ENCODE measurements at places on chromosomes 16 and 17. TPM values are rescaled to one million over a fixed set of nuclear protein-coding genes. Genes with fewer than 3 reads are reported as not detected.

The C16orf54 gene
- 0.44 TPM for total RNA-seq

- no peak for DNase-seq
Measured at GRCh38 chr16:30439720-30440348, 5.8 kb downstream of the SEPHS2 start.

The GPR142 gene
- total RNA-seq: not detected

GRCh38 chr16:56354746-56355145 lies 70.6 kb downstream of the AMFR start:
- peak; percentile 39 for DNase-seq

The ABCA10 gene
- total RNA-seq: 9.6 TPM

DNA sequence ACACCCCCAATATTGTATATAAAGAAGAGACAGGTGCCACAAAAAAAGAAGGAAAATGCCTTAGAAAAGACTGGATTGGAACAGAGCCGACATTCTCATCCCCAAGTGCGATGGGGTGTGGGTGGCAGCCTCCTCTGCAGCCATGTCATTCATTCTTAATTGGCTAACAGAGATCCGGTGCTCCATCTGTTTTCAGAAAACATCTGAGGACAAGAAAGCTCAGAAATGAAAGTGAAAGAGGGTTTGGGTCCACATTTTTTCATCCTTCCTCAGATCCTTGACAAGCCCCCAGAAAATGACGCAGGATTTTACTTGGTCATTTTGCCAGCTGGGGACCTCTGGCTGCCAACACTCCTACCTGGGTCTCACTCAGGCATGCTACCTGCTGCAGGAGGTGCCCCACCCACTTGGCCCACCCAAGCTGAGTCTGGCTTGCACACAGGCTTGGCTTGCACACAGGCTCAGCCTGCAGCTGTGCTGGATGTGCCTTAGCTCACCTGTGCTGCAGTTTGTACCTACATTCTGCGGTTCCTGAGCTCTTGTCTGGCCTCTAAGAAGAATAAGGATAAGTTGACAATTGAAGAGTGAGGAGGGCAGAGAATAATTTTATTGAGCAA lies 21.9 kb downstream of the KIF2B start:
- DNase-seq: no peak

The IFI35 gene
- total RNA-seq: 4.6 TPM

- DNase-seq: peak; percentile 93
Measured at GRCh38 chr16:89489040-89489897, 1.1 kb downstream of the ANKRD11 start.

The PIMREG gene
- not detected for total RNA-seq

- DNase-seq: no peak
Measured at GRCh38 chr16:86306811-86307513, 203.4 kb upstream of the FOXF1 start.

- DNase-seq: no peak
Measured at GRCh38 chr16:68183046-68183445, 52.9 kb downstream of the ESRP2 start.

- DNase-seq: no peak
Measured at GRCh38 chr17:8022360-8023003, 16.4 kb upstream of the ALOX15B start.

The PRAC1 gene
- total RNA-seq: not detected

- no peak for DNase-seq
Measured at GRCh38 chr17:56119191-56119590, 34.1 kb upstream of the ANKFN1 start.

GRCh38 chr17:45264988-45265387 lies 3.1 kb upstream of the SPATA32 start:
- DNase-seq: no peak

The NT5C3B gene
- 12.2 TPM for total RNA-seq

The CIBAR2 gene
- total RNA-seq: not detected

The CDK5R1 gene
- 1.2 TPM for total RNA-seq

- DNase-seq: no peak
Measured at GRCh38 chr16:69827524-69827923, 65.4 kb downstream of the WWP2 start.

DNA sequence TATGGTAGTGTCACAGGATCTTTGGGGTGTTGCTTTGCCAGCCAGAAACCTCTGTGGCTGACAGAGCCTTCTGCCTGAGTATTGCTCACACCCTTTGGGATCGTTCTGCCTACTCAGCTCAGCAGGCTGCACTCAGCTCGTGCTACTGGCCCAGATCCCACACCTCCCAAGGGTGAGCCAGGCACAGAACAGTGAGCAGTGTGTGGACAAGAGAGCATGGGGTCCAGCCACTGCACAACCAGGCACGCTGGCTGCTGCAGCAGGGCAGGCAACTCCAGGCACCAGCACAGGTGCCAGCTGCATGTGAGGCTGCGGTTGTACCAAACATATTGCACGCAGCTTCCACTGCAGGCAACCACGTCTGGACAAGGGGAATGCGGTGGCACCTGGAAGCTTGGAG lies 84.9 kb downstream of the CYB561 start:
- no peak for DNase-seq

GRCh38 chr16:56222474-56222997 lies 31.2 kb downstream of the GNAO1 start:
- DNase-seq: no peak

DNA sequence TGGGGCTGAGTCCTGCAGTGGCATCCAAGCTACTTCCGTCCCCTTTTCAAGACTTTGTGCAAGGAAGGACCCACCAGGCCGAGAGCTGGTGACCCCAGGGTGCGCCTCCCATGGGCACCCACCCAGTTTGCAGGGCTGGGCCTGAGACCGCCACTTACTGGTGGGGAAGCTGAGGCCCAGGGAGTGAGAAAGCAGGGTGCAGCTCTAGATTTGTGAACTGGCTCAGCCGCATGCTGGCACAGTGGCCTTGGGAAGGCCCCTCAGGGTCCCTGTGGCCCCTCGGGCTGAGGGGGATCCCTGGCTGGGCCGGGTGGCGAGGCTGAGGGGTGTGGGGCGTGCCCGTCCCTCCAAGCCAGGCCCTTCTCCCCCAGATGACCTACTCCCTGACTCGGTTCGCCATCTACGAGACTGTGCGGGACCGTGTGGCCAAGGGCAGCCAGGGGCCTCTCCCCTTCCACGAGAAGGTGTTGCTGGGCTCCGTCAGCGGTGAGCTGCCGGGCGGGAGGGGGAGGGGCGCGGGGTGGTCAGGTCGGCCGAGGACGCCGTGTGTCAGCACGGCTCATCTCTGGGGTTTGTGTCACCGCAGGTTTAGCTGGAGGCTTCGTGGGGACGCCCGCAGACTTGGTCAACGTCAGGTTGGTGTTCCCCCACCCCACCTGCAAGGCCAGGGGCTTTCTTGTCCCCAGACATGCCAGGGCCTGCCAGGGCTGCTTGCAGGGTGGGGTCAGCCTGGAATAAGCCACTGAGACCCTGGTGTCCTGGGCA lies 3.2 kb downstream of the SLC25A10 start:
- peak; percentile 39 for DNase-seq

DNA sequence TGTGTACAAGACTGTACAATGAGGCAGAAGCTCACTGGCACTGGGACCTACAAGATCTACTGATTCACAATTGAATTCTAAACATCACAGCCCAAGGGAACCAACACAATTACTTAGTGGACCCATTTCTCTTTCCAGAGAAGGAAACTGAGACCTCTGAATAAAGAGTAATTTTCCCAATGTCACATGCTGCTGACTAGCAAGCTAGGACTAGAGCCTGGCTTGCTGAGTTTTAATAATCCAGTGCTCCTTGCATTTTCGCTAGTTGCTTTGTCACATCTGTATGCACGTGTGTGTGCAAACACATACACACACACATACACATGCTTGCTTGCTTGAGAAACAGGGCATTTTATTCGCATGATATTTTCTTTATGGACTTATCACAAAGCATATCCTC lies 3.9 kb upstream of the LPO start:
- no peak for DNase-seq

DNA sequence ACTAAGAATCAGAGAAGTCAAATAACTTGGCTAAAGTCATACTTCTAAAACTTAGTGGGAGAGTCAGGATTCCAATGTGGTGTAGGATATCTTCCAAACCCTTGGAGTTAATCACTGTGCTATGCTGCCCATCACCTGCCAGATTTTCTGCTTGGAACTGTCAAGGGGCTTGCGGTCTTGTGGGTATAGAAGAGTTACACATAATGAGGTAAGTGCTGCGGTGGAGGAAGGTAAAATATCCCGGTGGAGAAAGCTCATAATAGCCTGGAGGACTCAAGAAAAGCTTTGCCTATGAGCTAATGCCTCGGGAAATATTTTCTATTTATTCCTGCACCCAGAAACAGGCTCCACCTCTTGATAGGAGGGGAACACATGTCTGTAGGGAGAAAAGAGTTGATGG lies 195.6 kb downstream of the UTP18 start:
- no peak for DNase-seq

The MILR1 gene
- 1.2 TPM for total RNA-seq

GRCh38 chr17:2067608-2068024 lies 12.7 kb downstream of the HIC1 start:
- peak; percentile 71 for DNase-seq

- DNase-seq: no peak
Measured at GRCh38 chr16:83011939-83012338, 385.2 kb downstream of the CDH13 start.

The CHD3 gene
- 6.9 TPM for total RNA-seq

GRCh38 chr17:4551141-4551540 lies 4.0 kb downstream of the MYBBP1A start:
- peak; percentile 50 for DNase-seq

The CIITA gene
- total RNA-seq: 3.3 TPM

GRCh38 chr17:63250830-63251229 lies 195.3 kb downstream of the CYB561 start:
- DNase-seq: no peak

GRCh38 chr17:3959295-3959899 lies 4.8 kb downstream of the ATP2A3 start:
- DNase-seq: no peak

DNA sequence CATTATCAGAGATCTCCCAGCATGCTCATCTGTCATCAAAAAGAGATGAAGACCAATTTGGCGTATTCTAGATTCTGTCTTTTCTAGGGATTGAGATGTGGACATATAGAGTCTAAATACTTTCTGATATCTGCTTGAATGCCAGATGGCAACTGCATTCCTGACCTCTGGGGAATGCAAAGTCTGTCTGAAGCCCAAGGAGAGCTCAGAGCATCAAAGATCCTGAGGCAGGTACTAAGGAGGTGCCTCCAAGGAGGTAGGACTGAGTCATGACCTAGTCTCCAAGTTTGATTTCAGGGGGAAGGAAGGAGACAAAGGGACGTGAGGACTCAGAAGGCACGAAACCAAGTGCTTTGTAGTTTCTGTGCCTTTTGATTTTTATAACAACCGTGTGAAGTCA lies 448.4 kb downstream of the HS3ST3B1 start:
- no peak for DNase-seq

GRCh38 chr16:69662901-69663300 lies 63.5 kb downstream of the NQO1 start:
- no peak for DNase-seq

- no peak for DNase-seq
Measured at GRCh38 chr17:3669085-3669347, 404 bp downstream of the EMC6 start.

DNA sequence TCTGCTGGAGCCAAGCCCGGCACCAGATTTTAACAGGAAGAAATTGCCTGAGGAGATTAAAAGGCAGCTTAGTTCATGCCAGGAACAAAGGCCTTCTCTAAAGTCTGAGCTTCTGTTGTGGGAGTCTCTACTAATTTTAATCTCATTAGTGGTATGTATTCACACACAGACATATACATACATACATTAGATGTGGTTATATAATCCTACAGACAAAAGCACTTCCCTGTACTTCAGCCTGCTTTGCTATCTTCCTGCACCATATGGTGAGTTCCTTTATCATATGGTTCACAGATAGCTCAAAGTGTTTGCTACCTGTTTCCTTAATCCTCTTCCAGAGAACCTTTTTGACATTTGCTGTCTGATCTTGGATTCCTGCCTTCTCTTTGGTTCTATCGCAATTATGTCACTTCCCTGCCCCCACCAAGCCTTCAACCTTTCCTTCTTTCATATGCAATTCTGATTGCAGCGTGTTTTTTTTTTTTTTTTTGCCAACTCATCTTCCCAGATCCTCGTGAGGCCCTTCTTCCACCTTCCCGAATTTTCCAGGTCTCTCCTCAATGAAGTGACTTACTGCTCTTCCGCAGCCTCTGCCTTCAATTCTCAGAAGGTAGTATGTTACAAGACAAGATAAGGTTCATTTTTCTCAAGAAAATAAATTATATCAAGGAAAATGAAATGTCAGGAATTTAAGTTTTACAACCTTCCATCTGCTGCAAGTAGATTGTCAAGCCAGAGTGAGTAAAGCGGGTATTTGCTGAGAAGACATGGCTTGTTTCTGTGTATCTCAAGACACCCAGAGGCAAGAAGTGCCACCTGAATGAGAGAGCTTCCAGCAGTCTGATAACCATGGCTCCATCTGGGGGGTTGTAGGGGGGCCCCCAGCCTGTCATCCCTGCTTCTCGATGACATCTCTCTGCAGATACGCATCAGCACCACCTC lies 120.2 kb upstream of the CACNG3 start:
- DNase-seq: no peak

The CHST4 gene
- not detected for total RNA-seq

DNA sequence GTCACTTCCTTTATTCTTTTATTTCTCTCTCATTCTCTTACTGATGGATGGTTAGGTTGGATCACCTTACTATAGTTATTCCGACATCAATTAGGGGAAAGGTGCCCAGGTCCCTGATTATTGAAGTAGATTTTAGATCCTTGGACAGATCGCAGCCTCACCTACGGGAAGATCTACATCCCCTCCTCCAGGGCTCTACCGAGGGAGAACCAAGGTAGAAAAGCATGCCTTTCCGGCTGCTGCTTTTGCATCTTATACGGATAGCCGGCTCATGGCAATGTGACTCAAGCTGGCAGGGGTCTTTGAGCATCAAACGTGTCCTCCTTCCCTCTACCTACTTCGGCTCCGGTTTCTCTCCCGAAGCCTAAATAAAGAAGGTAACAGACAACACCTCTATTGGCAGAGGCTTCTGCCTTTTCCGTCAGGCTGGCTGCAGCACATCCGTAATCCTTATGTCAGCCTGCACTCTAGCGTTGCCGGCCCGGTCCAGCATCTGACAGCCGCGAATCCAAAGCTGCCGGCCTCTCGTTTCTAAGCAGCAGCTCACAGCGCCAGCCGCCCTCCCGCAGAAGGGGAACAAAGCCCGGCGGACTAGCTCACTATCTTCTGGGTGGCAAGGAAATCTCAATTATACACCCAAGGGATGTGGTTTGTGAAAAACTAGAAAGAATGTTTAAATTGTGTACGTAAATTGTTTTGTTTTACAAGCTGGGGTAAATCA lies 46.9 kb downstream of the IRX6 start:
- DNase-seq: peak; percentile 81

Data from psoas muscle (tissue), 8 donors.